ENCODE measurements at places on chromosomes 7 and 10.

- no peak for DNase-seq
These were observed 25.2 kb downstream of the NUB1 start for GRCh38 chr7:151366880-151367222.

- DNase-seq: no peak
These were observed 63.7 kb downstream of the LARP4B start for GRCh38 chr10:867807-868206.

GRCh38 chr10:29386342-29386999, 97.6 kb downstream of the LYZL1 start:
- DNase-seq: peak; percentile 41

DNA sequence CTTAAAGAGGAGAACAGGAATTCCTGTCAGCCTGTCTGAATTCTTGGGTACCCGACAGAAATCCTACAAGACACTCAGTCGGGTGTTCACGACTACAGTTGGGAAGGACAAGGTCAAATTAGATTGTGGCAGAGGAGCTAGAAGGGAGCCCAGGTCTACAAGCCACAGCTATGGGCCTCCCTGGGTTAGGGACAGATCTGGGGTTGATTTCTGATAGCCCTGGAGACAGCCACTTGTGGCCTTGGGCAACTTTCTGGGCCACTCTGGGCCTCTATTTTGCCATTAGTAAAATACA, 39.7 kb upstream of the ANTXRL start:
- DNase-seq: no peak

DNA sequence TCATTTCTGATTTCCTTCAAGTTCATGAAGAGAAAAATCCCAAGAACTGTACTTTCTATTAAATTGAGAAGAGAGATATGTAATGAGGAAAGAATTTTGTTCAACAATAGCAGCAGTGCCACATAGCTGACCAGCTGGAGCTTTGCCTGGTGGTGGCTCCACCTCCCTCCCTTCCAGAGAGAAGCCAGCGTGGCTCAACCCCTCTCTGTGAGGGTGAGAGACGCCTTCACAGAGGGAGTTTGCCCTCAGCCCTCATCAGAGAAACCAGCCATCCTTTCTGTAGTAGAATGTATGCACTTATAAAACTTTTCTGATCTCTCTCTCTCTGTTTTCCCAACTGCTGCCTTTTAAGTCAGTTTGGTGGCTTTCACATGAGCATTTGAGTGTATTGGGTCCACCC, 20.5 kb upstream of the COL1A2 start:
- DNase-seq: no peak

DNA sequence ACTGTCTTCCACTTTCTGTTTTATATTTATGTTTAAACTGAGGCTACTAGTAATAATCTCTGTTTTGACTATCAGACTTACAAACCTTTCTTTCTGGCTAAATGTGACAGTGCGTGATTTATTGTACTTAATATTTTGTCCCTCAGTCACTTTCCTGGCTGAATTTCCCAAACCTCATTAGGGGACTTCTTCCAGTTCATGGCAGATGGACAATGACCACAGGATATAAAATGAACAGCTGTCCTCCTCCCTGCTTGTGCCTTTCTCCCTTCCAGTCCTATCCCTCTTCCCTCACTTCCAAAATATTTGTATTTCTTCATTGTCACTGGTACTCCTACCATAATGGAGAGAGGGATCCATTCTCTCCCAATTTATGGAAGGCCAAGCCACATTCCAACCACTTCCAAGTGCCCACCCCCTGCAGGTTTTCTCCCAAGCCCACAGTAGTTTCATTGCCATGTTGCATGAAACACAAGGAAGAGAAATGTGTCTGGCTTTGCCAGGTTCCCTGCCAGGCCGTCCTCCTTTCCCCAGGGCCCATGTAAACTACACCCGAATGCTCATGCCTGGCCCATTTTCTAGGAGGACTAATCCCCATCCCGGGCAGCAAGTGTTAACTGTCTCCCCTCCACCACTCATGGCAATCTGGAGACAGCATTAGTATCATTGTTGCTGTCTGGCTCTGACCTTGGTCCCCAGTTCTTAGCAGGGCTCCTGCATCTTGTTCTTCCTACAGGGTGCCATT, 269.5 kb upstream of the SLC26A5 start:
- no peak for DNase-seq

DNA sequence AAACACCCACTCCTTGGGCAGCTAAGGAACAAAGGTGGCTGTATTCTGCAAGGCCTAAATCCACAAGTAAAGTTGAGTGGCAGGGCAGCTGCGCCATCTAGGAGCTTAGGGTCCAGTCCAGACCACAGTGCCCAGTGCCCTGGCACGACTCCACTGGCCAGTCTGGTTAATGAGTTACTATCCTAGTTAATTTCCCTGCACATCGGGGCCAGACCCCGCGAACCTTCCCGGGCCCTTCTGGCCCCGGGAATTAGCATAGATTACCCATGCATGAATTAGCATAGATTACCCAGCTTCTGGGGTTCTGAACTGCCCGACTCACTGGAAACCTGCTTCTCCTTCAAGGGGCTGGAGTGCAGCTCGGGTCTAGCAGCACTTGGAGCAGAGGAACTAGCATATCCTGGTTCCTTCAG, 3.2 kb upstream of the EMX2 start:
- no peak for DNase-seq

GRCh38 chr7:122305475-122306319, 1.1 kb upstream of the FEZF1 start:
- DNase-seq: no peak

GRCh38 chr7:750111-750905, 23.2 kb upstream of the PRKAR1B start:
- no peak for DNase-seq

DNA sequence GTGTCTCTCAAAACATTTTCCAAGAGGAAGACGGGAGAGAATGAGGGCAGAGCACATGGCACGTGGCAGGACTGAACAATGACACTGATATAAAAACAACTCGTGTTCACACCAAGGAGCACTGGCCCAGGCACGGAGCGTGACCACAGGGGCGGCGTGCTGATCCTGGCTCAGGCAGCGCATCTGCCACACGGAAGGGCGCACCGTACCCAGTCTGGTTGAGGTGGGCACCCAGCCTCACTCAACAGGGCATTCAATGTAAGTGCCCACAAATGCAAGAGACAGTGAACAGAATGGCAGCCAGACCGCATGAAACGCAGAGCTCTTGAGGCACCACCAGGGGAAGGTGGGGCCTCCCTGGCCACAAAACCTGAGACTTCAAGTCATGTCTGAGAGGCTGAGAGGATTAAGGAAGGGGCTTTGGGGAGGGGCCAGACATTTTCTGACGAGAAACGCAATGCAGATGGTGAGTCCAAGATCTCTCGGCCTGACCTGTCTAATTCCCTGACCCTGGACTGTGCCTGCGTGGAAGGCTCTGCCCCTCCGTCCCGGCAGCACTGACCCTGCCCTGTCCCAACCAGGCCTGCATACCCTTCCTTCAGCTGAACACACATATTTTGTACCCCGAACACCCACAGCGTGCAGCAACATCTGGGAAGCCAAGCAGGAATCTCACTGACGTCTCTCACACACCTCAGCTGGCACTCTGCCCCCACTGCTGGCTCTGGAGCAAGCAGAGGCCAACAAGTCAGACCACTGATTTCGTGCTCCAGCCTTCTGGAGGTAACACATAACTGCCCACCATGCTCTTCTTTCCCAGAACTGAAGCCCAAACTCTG, 35.5 kb downstream of the VOPP1 start:
- DNase-seq: no peak

DNA sequence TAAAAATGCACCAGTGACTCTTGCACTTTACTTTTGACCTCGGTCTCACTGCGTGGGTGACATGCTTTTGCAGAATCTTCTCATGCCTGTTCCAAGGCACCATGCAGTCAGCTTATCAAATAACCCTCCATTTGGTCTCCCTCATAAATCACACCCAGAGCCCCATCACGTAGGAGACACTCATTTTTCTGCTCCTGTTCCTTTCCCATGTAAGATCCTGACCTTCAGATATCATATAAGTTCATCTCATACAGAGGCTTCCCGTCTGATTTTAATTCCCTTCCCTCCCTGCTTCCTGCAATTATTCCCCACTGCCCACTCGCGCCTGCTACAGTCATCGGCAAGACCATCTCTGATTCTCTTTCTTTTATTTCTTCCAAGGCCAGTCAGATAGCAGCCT, 1226.3 kb upstream of the AUTS2 start:
- DNase-seq: no peak

GRCh38 chr10:32332299-32332750, 14.6 kb downstream of the EPC1 start:
- DNase-seq: peak; percentile 59

GRCh38 chr10:22615819-22616499, 98.4 kb downstream of the PIP4K2A start:
- DNase-seq: peak; percentile 63

GRCh38 chr7:112897839-112898431, 107.7 kb upstream of the TMEM168 start:
- no peak for DNase-seq

DNA sequence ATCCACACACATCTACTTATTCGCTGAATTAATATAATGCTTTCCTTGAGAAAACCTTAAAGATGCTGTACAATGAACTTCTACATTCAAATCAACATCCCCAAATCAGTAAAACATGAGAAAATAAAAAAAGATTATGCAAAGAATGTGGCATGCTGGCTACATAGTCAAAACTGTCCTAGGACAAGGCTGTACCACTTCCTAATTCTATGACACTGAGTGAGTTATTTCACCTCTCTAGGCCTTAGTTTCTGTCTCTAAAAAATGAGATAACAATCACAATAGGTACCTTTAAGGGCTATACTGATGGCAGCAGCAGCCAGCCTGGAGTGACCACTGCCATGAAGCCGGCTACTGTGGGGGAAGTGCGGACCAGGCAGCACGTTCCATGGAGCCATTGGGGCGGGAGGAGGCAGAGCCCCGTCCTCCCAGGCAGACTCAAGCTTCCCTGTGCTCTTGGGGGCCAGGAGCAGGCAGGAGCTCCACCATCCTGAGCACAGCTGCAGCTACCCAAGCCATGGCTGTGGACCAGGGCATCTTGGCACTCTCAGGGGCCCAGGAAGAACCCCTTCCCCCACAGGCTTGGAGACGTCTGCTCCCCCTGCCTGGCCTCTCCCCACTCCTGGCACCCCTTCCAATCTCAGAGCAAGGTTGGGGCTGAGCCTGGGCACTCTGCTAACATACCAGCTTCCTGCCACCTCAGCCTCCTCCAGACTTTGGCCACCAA, 110.2 kb downstream of the ELAPOR2 start:
- DNase-seq: no peak

DNA sequence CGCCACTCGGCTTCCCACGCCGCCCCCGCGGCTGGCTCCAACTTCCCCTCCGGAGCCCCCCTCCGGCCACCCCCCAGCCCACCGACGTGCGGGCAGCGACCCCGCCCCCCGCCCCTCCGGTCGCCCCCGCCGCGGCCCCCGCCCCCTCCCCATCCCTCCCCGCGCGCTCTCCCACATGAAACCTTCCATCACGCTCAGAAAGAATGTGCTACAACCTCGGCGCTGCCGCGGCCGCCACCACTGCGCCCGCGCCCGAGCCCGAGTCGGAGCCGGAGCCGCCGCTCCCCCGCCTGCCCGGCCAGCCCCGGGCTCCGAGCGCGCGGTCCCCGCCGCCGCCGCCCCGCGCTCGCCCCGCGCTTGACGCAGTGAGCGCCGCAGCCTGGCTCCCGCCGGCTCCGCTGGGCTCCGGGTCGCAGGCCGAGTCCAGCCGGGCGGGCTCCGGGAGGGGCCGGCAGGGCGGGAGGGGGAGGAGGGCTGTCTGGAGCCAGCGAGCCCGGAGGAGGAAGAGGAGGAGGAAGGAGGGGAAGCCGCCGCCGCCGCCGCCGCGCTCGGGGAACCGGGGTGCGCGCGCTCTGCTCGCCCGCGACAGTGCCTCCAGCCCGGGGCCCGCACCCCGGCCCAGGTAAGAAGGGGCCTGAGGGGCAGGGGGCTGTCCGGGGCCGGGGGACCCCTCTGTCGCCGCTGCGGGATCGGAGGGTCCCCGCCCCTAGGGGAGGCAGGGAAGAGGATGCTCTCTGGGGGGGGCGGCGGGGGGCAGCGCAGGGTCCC, 4.3 kb upstream of the ELFN1 start:
- peak; percentile 19 for DNase-seq

DNA sequence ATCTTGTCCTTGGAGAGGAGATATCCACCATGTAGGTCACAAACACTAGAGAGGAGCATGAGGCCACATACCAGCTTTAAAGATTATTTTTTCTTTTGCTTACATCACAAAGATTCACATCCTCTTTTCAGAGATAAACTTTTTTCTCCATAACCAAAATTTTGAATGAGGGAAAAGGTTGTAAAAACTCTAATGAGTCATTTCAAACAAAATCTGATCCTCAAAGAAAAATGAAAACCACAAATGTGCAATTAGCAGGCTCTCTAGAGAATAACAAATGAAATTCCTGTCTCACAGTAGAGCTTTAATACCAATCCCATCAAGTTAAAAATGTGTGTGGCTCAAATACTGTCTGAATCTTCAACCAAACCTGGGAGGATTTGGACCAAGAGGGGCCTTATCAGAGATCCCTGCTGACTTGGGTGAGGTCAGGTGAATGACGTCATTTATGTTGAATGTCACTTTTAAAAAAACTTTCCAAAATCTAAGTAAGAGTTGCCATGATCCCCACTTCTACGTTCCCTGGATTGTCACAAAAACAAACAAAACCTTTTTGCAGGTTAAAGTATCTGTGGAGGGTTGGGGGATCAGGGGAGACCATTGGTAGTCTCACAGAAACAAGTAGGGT, 261.5 kb upstream of the NPSR1 start:
- DNase-seq: no peak

DNA sequence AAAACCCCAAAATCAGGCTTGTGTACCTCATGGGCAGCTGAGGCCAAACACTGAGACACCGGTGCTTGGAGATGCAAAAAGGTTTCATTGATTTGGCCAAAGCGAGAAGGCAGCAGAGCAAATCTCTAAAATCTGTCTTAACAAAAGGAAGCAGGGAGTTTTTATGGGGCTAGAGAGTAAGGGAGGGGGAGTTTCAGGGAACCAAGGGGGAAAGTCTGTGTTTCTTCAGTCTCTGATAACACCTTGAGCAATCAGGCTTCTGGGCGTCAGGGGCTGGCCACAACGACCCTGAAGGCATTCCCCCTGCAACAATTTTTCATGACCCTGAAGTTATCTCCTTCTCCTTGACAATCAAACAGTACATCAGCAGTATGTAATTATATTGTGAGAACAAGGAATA, 2.7 kb upstream of the ZNF786 start:
- DNase-seq: no peak

DNA sequence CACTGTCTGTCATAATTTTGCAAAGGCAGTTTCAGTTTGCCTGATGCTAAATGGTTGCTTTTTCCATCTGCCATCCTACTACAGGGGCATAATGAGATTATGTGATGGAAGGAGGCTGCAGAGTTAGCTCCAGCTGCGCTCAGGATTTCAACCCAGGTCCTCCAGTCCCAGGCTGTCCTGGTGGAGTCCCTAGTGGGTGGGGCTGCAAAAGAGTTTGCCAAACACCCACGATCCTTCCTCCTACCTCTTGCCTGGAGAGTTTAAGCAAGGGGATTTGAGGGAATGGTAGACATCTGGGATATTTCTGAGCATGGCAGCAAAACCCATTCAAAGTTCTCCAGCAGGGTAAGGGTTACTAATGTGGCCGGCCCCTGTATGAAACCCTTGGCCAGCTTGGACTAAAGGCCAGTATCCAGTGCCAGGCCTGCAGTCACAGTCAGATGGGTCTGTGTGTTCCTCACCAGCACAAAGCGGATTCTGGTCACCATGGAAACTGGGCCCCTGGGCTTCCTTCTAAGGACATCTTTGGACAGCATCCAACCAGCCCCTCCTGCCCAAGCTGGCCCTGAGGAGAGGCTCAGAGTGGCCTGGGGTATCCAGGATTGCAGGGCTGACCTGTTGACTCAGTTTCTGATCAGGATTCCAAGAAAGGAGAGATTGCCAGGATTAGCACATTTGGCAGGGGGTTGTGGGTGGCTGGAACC, 42.7 kb upstream of the CHST3 start:
- no peak for DNase-seq
